ENCODE measurements at places on chromosomes 5 and 9.

DNA sequence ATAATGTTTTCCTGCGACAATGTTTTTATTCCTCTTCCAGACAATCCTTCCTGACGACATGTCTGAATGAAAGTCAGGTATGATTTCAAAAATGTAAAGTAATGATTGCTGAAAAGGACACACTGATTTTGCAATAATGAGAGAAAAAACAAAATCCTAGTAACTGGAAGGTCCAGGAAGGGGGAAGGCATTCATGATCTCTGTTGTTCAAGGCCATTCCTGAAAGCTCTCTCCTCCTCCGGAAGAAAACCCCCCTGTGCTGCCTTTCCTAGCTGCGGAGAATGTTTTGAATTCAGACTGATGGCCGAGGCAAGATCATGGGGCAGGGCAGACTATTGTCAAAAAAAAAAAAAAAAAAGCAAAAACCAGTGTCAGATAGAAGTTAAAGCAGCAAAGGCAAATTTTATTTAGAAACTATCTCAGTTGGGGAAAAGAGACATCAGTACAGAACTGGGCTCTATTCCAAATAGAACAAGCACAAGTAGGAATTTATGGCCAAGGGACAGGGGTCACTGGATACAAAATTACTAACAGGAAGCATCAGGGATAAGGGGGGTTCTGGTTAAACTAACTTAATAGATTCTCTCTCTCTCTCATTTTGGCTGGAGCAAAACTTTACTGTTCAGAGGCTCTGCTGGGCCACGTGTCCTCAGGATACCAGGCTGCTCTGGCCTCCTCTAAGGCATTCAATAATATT, 36.5 kb upstream of the CTSV start:
- no peak for DNase-seq

GRCh38 chr9:27818348-27818747, 245.1 kb upstream of the C9orf72 start:
- no peak for DNase-seq

DNA sequence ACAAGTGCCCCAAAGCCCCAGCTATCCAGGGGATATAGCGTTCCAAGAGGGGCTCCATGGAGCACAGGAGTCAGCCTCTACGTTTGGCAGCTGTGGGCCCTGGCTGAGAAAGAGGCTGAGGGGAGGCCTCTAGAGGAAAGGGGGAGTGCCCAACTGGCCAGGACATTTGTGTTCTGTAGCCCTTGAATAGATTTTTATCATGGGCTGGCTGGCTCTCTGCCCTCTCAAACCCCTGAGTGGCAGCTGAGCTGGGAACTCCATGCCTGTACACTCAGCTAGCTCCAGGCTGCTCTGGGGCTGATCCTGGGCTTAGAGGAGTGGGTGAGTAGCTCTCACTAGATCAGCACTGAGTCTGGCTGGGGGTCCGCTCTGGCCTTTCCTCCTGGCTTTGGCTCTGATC, 285.0 kb downstream of the ZSWIM6 start:
- no peak for DNase-seq

- DNase-seq: no peak
Measured at GRCh38 chr9:16358751-16359150, 511.7 kb downstream of the BNC2 start.

DNA sequence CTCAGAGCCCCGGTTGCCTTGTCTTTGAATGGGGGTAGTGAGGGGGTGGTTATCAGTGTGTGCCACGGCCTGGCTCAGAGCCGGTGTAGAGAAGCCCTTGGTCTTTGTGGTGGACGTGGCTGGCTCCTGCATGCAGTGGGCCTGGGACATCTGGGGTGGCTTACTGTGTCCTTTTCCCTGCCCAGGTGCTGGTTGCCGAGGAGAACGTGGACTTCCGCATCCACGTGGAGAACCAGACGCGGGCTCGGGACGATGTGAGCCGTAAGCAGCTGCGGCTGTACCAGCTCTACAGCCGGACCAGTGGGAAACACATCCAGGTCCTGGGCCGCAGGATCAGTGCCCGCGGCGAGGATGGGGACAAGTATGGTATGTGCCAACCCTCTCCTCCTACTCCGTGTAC, 16.5 kb downstream of the FGF18 start:
- DNase-seq: no peak

All from activated naive CD4-positive, alpha-beta T cell (primary cell).